Stimulated activated CD4-positive, alpha-beta T cell treated with anti-CD3 and anti-CD28 coated beads, Interleukin-2, amount 100 ng/mL, for 48 hours (primary cell): ENCODE measurements at places on chromosomes 5 and 9.

- DNase-seq: no peak
Observed at GRCh38 chr5:16049761-16050160, 129.8 kb downstream of the MARCHF11 start.

DNA sequence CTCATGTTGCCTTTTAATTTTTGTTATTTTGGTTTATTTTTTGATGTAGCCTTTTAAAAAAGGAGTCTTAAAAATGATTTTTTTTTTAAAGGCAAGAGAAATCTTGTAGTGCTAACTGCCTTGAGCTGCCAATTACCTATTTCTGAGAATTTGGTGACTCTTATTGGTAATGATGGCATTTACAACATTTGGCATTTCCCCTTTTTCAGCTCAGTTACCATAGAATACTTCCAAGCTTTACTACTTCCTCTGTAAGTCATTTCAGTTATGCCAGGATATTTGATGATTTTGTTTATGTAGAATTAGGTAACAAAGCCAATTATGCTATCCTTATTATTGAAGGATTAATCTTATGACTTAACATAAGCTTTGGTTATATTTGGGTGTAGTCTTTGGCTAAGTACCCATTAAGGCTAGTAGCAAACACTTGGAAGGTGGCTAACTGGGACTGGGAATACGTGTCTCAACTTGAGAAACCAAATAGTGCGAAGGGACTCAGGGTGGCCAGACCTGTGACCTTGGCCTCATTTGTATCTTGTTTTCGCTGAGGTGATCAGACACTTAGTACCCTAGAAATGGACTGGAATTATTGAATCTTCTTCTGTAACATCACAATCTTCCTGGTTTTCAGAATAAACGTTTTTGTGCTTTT, 27.7 kb downstream of the CDC37L1 start:
- no peak for DNase-seq

- no peak for DNase-seq
Observed at GRCh38 chr5:159184858-159185381, 24.4 kb downstream of the RNF145 start.

- no peak for DNase-seq
Observed at GRCh38 chr5:108953940-108954339, 206.2 kb downstream of the FER start.

- no peak for DNase-seq
Observed at GRCh38 chr9:15485836-15486666, 24.7 kb downstream of the PSIP1 start.

DNA sequence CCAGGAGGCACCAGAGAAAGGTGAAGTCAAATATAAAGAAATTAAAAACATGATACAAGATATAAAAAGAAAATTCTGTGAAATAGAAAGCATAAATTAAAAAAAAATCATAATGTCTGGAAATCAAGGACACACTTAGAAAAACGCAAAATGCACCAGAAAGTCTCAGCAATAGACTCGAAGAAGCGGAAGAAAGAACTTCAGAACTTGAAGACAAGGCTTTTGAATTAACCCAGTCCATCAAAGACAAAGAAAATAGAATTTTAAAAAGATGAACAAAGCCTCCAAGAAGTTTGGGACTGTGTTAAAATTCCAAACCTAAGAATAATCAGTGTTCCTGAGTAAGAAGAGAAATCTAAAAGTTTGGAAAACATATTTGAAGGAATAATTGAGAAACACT, 168.3 kb downstream of the PRR16 start:
- DNase-seq: no peak

GRCh38 chr5:52829664-52830063, 41.9 kb downstream of the ITGA1 start:
- no peak for DNase-seq

GRCh38 chr5:91229031-91229727, 153.9 kb downstream of the ARRDC3 start:
- no peak for DNase-seq

DNA sequence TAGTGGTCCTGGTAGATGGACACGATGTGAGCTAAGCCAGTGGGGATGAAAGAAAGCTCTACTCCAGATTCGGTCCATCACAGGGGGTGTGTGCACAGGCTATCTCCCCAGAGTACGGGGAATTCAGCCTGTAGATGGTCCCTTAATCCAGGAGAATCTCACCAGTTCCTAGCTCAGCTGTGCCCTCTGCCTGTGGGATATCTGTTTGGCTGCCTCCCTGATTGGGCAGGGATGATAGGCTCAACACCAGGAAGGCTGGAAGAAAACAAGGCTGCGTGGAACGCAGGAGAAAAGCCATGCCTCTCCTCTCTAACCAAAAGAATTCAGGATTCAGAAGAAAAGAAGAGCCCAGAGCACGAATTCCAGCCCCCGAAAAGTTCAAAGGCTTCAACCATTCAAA, 40.9 kb downstream of the VLDLR start:
- no peak for DNase-seq

DNA sequence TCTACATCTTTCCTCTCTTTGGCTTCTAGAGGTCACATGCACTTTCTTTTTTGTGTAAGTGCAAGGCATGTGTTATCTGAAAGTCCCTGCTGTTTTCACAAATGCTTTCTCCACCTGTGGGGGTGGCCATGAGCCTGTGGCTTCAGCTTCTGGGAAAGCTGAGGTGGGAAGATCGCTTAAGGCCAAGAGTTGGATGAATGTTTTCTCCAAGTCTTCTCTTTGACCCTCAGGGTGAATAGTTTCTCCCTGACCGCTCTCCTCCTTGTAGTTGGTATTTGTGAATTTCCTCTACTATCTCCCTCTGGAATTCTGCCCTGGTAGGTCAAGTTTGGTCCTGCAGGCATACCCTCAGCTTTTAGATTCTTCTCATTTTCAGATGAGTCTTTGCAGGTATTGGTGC, 74.2 kb downstream of the UGCG start:
- DNase-seq: no peak

- no peak for DNase-seq
Observed at GRCh38 chr9:37840560-37841194, 40.1 kb downstream of the DCAF10 start.

DNA sequence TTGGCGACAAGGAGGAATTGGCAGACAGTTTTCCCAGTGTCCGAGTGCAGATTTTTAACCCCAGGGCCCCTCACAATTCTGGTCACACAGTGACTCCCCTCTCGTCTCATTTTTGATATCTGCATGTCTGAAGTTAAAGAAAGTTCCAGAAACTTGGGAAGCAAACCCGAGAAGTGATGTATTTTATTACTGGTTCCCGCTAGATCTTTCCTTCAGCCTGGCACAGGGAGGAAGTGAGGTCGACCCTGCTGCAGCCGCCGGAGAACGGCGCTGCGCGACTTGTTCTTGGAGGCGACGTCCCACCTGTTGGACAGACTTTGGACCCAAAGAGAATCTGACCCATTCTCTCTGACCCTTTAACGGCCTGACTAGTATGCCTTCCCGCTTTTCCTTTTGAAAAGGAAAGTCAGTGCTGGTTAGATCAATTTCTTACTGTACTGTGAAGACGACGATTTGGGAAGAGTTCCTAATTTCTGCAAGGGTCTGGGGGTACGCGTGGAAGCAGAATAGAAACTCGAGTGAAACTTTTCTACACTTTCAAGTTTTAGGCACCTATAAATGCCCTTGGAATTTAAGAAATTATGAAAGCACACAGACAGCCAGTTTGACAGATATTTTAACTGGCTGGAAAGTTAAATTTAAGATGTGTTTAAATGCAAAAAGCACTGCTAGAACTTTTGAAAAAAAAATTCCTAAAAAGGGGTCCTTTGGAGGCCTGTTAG, 744 bp downstream of the OTULIN start:
- DNase-seq: no peak

DNA sequence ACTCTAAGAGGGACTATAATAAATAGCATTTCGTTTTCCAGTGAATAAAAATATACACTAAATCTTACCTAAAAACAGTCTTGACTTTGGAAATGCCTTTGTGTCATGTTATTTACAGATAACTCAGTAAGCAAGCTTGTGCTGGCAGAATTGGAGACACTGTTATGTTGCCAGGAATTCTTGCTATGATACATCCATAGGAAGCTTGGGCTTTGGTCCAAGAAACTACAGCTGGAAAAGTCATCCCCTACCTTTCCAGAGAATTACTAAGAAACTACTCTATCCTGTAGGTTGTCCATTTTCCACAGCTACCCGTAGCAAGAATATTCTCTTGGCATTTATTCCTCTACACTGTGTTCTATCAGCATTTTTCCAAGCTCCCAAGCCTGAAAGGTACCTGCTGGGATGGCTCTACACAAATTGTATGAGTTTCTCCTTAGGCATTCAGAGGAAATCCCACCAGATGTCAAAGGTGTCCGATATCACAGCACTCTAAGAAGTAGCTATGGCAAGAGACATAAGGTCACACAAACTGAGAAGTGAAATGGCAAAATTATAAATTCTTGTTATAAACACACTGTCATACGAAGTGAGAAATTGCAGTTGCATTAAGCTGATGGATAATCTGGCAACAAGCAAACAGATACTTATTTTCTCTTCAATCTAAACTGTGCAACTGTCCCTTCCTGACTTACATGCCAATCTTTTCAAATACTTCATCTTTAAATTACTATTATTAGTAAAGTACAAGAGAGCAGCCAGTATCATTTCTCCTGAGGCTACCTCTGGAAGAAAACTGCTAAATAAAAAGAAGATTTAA, 68.5 kb downstream of the MCTP1 start:
- no peak for DNase-seq

GRCh38 chr9:17134396-17135294, at the start of gene CNTLN:
Gene CNTLN, plus strand, starts transcription at chr9:17135040. Its CDS starts 26 bp downstream, at chr9:17135066.
- DNase-seq: peak; percentile 41

DNA sequence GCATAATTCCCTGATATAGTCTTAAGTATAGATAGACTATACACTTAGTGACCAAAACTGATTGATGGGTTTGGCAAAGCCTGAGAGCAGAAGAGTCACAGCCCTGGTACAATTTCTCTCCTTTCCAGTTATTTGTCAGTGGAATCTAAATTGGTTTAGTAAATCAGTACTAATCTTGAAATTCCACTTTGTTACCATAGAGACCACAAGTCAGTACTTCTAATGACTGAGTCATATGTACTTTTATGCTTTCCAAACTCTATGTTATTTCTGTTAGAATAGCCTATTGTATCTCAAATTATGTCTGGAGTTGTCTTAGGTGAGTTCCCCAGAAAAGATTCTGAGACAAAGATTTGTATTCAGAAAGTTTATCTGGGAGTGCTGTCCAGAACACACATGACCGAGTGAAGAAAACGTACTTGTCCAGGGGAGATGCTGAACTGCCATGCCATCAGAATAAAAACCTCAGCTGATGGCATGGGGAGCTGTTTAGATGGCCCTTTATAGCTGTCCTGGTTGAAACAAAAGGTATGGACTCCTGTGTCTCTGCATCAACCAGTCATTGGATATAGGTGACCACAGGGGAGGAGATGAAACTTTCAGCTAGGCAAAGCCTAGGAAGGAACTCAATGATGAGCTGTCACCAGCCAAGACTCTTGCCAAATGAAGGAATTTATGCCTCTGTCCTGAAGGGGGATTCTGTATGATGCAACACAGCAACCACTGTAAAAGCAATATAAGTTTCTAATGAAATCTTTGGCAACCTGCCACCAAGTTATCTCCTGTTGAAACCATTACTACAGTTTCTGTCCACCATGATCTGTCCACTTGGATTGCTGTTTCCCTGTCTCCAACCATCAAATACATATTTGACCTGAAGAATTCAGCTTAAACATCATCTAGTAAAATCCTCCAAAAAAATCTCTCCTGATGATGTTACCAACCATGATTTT, 18.0 kb upstream of the SMC2 start:
- no peak for DNase-seq

GRCh38 chr9:70616228-70616990, 202.0 kb upstream of the KLF9 start:
- DNase-seq: no peak
